Lung (tissue), 17 donors: ENCODE measurements at places on chromosomes 16 and 17. TPM values are rescaled to one million over a fixed set of nuclear protein-coding genes. Genes with fewer than 3 reads are reported as not detected.

Gene C16orf89
- 356 TPM for polyA plus RNA-seq

Gene PSMB10
- 186 TPM for polyA plus RNA-seq

Gene TK2
- 16.8 TPM for polyA plus RNA-seq

Gene TK1
- 14.9 TPM for polyA plus RNA-seq

Gene ADAD2
- 0.14 TPM for polyA plus RNA-seq

Gene BTBD17
- polyA plus RNA-seq, result not detected

Gene KRT20
- not detected for polyA plus RNA-seq

Gene FLCN
- 48.9 TPM for polyA plus RNA-seq

Gene USP22
- 55.8 TPM for polyA plus RNA-seq

Gene RHBDL3
- polyA plus RNA-seq, result 0.17 TPM

Gene NEUROD2
- polyA plus RNA-seq, result not detected

Gene OMG
- 41.6 TPM for polyA plus RNA-seq

Gene PIK3R5
- polyA plus RNA-seq, result 70.9 TPM

Gene PIRT
- polyA plus RNA-seq, result not detected

Gene SRP68
- polyA plus RNA-seq, result 30.8 TPM

Gene SPNS2
- 53.0 TPM for polyA plus RNA-seq

Gene CCR7
- 5.9 TPM for polyA plus RNA-seq

Gene MAPT
- 0.27 TPM for polyA plus RNA-seq

Gene RAP1GAP2
- 5.3 TPM for polyA plus RNA-seq

Gene SBK1
- 1.8 TPM for polyA plus RNA-seq

Gene RPGRIP1L
- 2.2 TPM for polyA plus RNA-seq

Gene ACSM3
- polyA plus RNA-seq, result 48.6 TPM

Gene MYBBP1A
- polyA plus RNA-seq, result 34.7 TPM

Gene C17orf78
- polyA plus RNA-seq, result not detected

Gene CIBAR2
- polyA plus RNA-seq, result 15.2 TPM

Gene NIP7
- 17.7 TPM for polyA plus RNA-seq

Gene TBC1D3
- not detected for polyA plus RNA-seq

Gene RAMP2
- polyA plus RNA-seq, result 43.8 TPM

Gene IL17C
- polyA plus RNA-seq, result 0.14 TPM

Gene FBXO39
- not detected for polyA plus RNA-seq

Gene ZNF771
- 3.3 TPM for polyA plus RNA-seq

Gene OR1A1
- polyA plus RNA-seq, result not detected

Gene PGS1
- 98.0 TPM for polyA plus RNA-seq

Gene FBXW10
- polyA plus RNA-seq, result 0.20 TPM

Gene B4GALNT2
- polyA plus RNA-seq, result 0.15 TPM

Gene PIMREG
- polyA plus RNA-seq, result 0.84 TPM

Gene GGT6
- 2.8 TPM for polyA plus RNA-seq

Gene HOXB7
- polyA plus RNA-seq, result 1.2 TPM

Gene CD7
- 10.7 TPM for polyA plus RNA-seq

Gene ITGAX
- polyA plus RNA-seq, result 93.1 TPM

Gene FOXF1
- 12.2 TPM for polyA plus RNA-seq

Gene CCL4
- 8.3 TPM for polyA plus RNA-seq

Gene RHBDL1
- 2.2 TPM for polyA plus RNA-seq

Gene SOX9
- 2.3 TPM for polyA plus RNA-seq

Gene ARL5C
- polyA plus RNA-seq, result not detected

Gene P2RX5
- 4.7 TPM for polyA plus RNA-seq

Gene SALL1
- not detected for polyA plus RNA-seq

Gene CLEC18C
- polyA plus RNA-seq, result 0.14 TPM

Gene PDK2
- polyA plus RNA-seq, result 15.7 TPM

Gene GP1BA
- 0.26 TPM for polyA plus RNA-seq

Gene CDC42EP4
- 52.2 TPM for polyA plus RNA-seq

Gene ATP2A1
- polyA plus RNA-seq, result 0.35 TPM

Gene DNAJA2
- polyA plus RNA-seq, result 24.9 TPM

Gene KRT12
- not detected for polyA plus RNA-seq

Gene SCIMP
- 3.8 TPM for polyA plus RNA-seq
